ENCODE measurements at places on chromosomes 11 and 22.

GRCh38 chr22:36839356-36840073 is 21.3 kb upstream of the NCF4 start:
- DNase-seq, result no peak

- no peak for DNase-seq
Observed at GRCh38 chr11:26021017-26021416, 310.9 kb upstream of the ANO3 start.

DNA sequence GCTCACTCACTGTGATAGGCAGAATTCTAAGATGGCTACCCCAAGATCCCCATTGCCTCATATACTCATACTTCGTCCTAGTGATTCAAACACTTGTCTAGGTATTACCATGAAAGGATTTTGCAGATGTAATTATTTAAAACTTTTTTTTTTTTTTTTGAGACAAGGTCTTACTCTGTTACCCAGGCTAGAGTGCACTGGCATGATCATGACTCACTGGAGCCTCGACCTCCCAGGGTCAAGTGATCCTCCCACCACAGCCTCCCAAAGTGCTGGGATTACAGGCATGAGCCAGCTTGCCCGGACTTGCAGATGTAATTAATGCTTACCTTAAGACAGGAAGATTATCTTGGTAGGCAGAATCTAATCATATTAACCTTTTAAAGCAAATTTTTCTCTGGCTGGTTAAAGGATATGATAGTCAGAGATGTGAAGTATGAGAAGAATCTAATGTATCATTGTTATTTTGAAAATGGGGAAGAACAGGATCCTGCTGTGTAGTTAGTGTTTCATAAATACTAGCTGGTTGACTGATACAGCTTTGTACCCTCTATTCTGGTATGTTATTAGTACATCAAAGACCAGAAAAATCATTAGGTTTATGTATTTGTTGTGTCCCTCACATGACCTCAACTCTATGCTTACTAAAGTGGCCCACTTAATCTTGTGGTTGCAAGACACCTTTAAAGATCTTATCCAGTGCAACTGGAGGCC is 35.5 kb downstream of the C2CD3 start:
- DNase-seq, result no peak

- DNase-seq, result no peak
Observed at GRCh38 chr11:14975252-14975587, 3.1 kb upstream of the CALCA start.

DNA sequence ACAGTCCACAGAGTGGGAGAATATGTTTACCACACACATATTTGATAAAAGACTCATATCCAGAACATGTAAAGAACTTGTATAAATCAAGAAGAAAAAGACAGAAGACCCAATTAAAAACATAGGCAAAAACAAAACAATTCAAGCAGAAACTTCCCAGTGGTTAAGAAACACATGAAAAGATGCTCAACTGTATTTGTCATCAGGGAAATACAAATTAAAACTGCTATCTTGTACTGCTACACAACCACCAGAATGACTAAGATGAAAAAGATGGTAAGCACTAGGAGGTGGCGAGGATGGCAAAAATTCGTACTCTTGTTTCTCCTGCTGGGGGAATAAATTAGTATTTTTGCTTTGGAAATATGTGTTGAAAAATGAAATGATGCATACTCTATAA is 192.3 kb upstream of the C11orf87 start:
- DNase-seq, result no peak

- DNase-seq, result no peak
Observed at GRCh38 chr11:104876324-104876723, 21.9 kb downstream of the CASP12 start.

- no peak for DNase-seq
Observed at GRCh38 chr11:121095561-121095960, 5.5 kb upstream of the TECTA start.

All from stimulated activated CD4-positive, alpha-beta T cell treated with anti-CD3 and anti-CD28 coated beads, Interleukin-2, amount 100 ng/mL, for 24 hours (primary cell).